ENCODE measurements at places on chromosomes 4 and X.

GRCh38 chr4:11455201-11455835 lies 26.6 kb upstream of the HS3ST1 start:
- DNase-seq: no peak

DNA sequence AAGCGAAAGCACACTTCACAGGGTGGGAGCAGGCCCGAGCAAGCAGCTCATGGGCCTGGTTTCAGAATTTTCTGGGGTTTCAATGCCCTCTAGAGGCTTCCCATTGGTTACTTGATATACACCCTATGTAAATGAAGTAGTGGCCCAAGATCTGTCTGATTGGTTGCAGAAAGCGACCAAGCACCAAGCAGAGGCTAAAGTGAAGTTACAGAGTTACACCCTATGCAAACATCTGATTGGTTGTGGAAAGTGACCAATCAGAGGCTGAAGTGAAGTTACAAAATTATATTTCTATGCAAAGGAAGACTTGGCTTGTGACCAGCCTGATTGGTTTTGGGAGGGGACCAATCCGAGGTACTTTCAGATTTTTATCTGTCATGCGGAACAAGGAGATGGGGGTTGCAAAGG lies 8.2 kb downstream of the FHIP1A start:
- DNase-seq: no peak

DNA sequence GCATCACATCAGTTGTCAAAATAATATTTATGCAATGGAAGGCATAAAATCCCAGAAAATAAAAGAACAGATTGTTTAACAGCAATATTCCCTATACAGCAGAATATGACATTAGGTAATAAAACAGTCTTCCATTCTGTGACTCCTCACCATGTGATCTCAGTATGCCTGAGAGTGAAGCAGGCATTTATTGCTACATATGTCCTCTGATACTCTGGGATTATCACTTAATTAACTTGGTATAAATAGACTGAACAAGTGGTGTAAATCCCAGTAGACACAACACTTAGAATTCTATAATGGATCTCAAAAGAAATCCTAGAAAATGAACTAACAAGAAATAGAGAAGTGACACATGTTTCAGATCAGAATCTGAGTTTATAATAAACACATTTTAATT lies 841.3 kb downstream of the PDHA2 start:
- no peak for DNase-seq

DNA sequence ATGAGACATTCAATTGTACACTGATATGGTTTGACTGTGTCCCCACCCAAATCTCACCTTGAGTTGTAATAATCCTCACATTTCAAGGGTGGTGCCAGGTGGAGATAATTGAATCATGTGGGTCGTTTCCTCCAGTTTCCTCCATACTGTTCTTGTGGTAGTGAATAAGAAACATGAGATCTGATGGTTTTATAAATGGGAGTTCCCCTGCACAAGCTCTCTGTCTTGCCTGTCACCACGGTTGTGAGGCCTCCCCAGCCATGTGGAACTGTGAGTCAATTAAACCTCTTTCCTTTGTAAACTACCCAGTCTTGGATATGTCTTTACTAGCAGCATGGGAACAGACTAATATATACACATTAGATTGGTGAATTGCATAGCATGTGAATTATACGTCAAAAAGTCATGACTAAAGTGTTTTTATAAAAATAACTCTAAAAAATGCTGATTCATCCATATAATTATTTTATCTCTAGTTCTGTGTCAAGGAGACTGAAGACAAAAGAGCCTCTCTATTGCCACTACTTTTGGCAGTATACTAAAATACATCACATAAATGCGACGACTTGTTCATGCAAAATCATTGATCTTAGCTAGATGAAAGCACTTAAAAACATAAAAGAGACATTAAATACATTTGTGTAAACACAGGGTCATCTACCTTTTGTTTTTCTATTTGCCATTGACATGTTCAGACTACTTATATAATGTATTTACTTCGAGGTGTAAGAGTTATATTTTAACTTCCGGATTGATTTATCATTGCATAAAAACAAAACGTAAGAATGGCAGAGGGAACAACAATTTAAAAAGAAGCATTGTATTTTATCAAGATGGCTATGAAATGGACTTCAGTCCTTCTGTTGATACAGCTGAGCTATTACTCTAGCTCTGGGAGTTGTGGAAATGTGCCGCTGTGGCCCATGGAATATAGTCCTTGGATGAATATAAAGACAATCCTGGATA lies 50.1 kb downstream of the YTHDC1 start:
- DNase-seq: no peak

GRCh38 chr4:127995776-127996175 lies 30.6 kb downstream of the ABHD18 start:
- no peak for DNase-seq

- no peak for DNase-seq
Observed at GRCh38 chr4:167897116-167897515, 195.2 kb upstream of the ANXA10 start.

GRCh38 chrX:139739138-139739537 lies 31.2 kb upstream of the MCF2 start:
- no peak for DNase-seq

GRCh38 chrX:21974011-21974385 lies 33.5 kb downstream of the SMS start:
- DNase-seq: peak; percentile 19

DNA sequence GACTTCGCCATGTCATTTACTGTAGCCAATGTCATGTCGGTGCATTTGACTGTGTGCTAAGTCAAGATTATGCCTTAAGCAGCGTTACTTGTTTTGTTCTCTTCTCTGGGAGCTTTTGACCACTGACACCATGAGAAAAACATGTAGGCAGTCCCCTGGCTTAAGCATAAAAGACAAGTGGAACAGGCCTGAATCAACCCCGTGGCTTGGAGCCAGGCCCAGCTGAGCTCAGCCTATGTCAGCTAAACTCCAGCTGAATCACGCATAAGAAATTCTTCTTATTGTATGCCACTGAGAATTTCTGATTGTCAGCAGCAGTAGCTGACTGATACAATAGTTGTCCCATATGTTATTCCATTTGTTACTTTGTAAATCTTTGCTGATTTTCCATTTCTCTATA lies 261.9 kb downstream of the CBLL2 start:
- no peak for DNase-seq

All from stimulated activated naive CD4-positive, alpha-beta T cell (primary cell).